GM12891 (cell line): ENCODE measurements at places on chromosomes 13 and 19.

DNA sequence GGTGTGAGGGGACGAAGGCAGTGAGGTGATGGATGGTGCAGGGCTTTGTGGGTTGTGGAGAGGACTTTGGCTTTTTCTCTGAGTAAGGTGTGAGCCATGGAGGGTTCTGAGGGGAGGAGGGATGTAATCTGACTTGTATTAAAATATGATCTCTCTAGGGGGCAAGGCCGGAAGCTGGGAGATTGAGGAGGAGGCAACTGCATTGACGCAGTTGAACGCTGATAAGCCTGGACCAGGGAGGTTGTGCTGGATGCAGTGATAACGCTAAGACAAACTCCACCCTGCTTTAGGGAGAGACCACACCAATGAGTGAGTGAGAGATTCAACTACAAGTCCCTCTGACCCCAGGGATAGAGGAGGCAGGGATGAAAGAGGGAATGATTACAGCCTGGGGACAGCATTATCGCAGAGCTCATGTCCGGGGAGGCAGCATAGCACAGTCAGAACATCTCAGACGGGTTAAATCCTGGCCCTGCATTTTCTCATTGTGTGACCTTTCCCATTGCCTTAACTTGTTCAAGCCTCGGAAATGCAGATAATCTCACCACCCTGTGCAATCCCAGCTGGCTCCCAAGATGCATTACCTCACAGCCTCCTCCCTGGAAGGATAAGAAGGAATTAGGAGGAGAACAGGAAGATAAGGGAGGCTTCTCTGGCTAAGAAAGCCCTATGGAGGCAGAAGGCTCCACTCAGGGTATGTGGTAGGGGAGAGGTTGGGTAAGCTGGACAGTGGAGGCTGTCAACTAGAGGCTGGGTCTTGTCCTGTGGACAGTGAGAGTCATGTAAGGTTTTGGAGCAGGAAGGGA, 124.2 kb downstream of the CACNA1A start:
- DNase-seq = no peak

DNA sequence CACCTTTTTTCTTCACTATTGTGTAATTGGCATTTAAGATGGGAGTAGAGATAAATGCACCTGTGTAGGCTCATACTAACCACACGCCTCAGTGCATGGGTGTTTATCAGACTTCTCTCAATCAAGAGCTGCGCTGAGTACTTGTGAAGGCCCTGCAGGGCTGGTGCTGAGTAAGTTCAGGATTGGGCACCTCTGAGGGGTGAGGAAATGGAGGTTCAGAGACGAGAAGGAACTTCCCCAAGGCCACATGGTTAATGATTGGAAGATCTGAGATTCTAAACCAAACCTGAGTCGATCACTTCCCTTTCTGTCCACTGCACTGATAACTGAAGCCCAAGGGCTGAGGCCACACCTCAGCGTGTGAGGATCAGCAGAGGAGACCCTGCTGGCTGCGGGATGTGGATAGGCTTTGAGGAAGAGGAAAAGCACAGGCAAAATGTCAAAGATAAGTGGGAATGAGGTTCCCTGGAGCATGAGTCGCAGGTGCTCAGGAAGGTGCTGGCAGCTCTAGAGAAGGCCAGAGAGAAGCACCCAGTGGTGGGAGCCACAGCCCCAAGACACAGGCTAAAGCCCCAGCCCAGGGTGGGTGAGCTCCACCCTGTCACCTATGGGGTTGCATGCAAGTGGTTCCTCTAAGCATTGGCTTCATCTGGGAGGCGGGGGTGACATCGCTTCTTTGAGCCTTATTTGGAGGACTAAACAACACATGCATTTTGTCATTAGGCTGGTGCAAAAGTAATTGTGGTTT, 32.3 kb upstream of the GJB6 start:
- DNase-seq = no peak

DNA sequence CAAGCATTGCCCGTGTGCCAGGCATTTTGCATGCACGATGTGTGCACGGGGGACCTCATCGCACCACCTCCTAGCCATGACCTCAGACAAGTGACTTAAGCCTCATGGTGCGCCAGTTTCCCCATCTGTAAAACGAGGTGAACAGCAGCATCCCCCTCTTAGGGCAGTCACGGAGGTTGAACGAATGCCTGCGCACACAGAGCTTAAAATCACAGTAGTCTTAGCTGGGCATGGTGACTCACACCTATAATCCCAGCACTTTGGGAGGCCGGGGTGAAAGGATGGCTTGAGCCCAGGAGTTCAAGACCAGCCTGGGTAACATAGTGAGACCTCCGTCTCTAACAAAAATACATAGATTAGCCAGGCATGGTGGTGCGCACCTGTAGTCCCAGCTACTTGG, 48.6 kb downstream of the PIN1 start:
- DNase-seq = no peak

GRCh38 chr13:27918041-27918917, 1.5 kb upstream of the PDX1 start:
- DNase-seq = no peak

DNA sequence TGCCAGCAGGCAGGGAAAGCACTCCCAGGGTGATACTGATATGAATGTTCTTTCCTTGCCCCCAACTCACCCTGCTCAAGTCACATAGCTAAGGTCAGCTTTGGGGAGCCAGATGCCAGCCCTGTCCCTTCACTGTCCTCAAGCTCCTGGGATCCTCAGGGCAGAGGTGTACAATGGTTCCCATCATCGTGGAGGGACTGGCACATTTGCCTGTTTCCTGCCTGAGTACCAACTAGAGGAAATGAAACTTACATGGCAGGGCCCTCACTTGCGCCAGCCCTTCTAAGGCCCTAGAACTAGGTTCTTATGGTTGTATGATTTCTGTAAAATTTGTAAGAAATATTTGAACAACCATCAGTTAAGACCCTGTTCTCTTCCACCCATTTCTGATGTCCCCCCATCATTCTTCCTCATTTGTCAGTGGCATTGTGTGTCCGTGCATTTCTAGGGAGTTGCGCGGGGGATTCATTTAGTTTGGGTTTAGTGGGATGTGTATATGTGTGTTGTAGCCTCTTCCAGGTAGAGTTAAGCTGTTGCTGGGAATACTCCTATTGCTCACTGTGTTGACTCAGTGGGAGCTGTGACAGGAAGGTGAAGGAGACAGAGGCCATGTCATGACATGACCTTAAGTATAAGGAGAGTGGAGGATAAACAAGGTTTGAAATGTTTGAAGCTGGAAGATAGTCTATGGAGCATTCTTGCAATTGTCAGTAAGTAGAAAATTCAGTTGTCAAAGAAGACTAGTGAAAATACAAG, 41.3 kb upstream of the RCBTB2 start:
- DNase-seq = no peak

DNA sequence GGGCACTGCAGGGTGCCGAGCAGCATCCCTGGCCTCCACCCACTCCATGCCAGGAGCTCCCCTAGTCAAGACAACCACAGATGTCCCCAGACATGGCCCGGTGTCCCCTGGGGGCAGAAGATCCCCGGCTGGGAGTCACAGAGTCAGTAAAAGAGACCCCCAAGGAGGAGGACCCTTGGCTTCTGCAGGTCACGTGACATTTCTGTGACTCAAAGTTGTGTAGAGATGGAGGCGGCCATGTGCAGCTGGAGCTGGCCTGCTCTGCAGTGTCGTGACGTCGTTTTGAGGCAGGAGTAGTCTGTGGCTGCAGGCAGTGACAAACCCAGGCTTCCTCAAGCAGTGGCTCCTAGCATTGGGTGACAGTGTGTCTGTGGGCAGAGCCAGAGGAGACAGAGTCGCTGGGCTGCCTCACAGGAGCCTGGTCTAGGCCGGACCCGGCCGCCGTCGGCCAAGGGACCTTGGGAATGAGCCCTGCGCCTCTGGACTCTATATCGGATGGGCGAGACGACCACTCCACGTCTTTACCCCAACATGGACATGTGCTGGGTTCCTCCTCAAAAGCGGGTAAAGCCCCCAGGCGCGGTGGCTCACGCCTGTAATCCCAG, 7.7 kb upstream of the DIRAS1 start:
- no peak for DNase-seq

DNA sequence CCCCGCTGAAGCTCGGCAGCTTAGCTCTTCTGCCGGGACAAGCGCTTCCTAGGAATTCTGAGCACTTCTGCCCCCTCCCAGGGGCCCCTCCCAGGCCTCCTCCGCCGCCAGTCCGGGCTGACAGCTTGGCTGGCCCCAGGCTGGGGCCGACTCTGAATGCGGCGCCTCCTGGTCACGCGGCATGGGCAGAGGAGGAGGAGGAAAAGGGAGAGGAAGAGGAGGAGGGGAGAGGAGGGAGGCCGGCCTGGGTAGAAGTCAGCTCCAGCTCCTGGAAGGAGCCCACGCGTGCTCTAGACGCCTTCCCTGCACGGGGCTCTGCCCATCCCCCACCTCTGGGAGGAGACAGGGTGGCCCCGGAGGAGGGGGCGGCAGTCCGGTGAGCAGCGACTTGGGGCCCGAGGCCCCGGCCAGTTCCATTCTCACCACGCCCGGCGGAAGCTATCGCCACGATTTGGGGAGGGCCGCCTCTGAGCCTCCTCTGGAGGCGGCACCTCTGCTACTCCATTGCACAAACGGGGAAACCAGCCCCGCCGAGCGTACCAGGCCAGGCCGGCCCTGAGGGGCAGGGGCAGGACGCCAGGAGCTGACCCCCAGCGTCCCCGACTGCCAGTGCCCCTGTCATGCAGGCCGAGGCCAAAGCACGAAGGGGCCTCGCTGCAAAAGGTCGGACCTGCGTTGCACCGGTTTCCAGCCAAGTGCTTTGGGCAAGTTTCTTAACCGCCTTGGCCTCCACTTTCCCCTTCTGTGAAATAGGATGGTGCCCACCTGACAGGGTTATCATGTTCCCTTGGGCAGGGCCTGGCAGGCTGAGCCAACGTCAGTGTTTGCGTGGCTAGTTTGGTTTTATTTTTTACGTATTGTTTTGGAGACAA, 31.6 kb downstream of the CCNE1 start:
- no peak for DNase-seq

DNA sequence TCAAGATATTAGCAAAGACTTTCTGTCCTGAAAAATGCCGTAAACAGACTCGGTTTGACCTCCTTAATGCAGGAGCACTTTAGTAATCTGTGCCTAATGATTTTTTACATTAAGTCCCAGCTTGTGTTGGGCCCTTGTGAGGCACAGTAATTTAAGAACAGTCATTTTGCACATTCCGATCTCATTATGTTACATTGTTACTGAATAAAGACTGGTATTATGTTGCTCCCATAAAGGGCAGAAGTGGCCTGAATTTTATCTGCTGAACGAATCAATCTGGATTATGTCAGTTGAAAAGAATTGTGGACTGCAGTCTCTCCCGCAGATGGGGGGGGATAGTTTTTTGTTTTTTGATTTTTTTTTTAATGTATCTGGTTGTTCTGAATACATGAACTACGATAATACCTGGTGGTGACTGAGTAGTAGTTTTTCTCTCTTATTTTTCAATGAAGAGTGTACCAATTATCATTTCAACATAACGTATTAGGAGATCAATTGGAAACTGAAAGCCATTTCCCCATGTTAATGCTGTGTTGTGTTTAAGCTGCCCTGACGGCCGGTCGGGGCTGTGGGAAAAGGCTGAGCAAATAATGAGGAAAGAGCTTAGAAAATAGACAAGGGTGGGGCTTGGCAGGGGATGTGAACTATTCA, 290.2 kb downstream of the ZNF536 start:
- no peak for DNase-seq

DNA sequence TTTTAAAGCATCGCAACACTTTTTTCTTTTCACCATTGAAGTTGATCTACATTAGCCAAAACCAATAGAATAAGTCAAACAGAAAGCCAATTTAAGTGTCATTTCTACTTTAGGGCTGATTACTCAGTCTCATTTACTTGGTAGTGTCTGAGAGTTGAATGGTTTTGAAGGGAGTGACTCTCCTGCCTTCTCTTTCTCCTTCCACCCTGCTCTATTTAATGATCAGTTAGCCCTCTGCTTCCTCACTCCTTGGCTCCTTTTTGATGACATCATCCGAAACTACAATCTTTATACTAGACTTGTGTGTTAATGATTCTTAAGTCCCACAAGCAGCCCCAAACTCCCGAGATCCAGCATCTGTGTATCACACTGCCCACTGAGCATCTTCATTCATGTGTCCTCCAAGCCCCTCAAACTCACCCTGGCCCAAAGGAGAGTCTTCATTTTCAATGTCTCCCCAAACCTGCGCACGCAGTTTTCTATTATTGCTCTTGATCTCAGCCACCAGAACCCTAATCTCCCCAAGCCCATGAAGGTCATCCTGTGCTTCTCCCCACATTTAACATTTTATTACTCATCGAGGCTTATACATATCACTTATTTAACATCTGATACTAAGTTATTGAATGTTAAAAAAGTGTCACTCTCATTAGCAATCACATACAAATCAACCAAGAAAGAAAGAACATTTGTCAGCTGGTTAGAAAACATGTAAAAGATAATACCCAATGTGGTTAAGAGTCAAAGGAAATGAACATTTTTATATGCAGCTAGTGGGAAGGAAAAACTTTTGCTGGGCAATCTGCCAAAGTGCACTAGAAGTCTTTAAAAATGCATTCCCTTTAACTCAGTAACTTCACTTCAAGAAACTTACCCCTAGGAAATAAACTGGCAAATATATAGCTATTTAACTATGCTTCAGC, 32.2 kb upstream of the ARGLU1 start:
- no peak for DNase-seq
